ENCODE measurements at places on chromosomes 16 and 17.

DNA sequence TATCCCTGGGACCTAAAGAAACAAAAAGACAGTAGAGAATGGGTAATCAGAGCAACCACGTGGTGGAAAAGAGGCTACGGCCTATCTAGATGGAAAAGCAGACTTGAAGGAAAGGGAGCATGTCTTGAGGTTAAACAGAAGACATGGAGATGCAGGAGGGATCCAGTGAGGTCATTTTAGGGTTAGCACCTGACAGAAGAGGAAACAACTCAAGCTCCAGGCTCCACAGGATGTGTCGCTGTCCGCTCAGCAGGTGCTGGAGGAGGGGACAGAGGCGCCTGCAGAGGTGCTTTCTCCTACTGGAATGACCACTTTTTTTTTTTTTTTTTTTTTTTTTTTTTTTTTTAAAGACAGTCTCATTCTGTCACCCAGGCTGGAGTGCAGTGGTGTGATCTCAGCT lies 47.5 kb upstream of the CLEC3A start:
- DNase-seq = peak; percentile 12

DNA sequence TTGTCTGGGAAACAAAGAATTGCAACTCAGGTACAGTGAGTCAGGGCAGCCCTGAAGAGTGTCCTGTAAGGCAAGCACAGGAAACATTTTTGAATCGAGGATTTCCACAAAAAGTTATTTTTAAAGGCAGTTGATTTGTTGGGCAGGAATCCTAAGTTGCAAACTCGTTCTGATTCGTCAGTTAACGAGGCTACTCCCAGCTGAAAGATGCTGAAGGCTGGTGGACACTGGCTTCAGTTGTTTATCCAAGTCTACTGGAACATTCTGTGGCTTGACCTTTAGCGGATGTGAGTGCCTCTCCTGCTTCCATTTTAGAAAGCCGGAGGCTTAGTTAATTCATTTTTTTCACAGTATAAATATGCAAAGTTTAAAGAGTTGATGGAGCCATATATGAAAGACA lies 84.2 kb downstream of the KCNJ12 start:
- DNase-seq = no peak

DNA sequence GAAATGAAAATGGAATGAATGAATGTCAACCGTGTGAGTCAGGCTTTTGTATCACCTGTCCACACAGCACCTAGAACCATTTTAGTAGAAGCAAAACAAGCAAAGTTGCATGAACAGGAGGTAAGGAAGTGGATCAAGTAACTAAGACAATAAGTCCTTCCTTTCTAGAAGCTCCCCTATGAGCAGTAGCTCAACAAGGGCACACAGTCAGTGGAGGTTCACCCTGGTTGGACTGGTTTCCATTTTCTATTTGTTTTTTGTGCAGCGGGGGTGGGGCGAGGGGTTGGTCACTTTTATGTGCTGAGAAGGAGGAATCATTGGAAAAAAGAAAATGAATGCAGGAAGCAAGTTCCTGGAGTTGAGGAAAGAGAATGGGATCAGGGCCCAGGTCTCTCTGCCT lies 4.0 kb upstream of the HSBP1 start:
- DNase-seq = no peak

DNA sequence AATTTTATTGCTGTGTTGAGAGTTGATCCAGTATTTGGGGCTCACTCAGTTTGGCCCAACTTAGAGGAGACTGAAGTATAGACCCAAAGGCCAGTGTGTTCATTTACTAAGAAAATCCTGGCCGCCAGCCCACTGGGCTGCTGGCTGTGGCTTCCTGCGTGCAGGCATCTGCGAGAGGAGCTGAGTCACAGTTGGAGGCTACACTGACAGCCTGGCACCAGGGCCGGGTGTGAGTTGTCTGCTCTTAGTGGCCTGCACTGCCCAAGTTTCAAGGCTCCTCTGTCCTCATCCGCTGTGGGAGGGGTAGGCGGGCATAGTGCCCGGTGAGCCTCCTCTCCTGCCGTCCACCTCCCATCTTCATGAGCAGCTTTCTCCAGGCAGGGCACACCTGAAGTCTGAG lies 54.2 kb downstream of the PLD6 start:
- DNase-seq = peak; percentile 77

GRCh38 chr16:3659251-3659650 lies 4.8 kb downstream of the DNASE1 start:
- DNase-seq = no peak

- DNase-seq = no peak
These were observed 168.2 kb upstream of the TNRC6C start for GRCh38 chr17:77790143-77790829.

GRCh38 chr17:7081341-7082062 lies 1.5 kb upstream of the CLEC10A start:
- no peak for DNase-seq

DNA sequence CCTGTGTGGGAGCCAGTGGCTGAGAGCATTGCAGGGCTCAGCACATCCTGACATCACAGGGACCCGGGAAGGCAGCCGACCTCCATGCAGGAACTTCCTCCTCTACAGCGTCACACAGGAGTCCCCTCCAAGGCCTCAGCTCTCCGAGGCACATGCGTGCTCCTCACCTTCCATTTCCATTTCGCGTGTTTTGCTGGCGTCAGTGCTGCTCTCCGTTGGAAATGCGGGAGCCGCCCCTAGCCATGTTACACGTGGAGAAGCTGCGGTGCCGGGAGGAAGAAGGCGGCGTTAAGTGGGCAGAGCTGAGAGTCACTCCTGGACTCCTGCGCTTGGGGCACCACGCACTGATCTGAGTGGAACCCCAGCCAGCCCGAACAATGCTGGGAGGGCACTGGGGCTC lies 25.2 kb upstream of the CRISPLD2 start:
- DNase-seq = no peak

DNA sequence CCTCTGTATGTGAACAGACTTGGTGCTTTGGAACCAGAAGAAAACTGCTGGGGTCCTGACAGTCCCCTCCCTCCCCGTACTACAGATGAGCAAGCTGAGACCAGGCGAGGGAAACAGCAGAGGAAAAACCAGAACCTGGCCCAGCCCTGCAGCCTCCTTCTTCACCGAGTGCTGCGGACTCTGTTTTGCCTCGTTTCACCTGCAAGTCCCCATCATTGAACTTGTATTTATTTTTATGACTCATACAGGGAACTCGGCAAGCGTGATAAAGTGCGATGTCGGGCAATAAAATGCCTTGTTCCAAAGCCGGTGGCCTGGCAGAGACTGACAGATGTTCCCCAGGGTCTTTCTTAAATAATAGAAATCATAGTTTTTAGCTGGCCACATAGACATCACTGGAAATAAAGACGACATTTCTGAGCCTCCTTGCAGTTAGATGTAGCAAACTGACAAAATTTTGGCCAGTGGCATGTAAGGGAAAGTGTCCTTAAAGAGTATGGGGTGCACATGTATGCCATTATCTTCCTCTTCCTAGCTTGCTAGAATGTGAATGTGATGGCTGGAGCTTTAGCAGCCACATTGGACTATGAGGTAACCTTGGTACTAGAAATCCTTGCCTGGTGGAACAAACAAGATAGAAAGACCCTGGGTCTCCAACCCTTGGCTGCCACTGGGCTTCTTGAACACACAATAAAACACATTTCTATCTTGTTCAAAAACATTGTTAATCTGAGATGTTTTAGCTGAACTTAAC lies 128.6 kb downstream of the IRF8 start:
- no peak for DNase-seq

GRCh38 chr16:2514333-2515179 lies 804 bp downstream of the ATP6V0C start:
- DNase-seq = no peak

GRCh38 chr16:86987746-86988670 lies 329.2 kb downstream of the C16orf95 start:
- no peak for DNase-seq

GRCh38 chr16:80719573-80719972 lies 84.8 kb downstream of the CDYL2 start:
- no peak for DNase-seq

DNA sequence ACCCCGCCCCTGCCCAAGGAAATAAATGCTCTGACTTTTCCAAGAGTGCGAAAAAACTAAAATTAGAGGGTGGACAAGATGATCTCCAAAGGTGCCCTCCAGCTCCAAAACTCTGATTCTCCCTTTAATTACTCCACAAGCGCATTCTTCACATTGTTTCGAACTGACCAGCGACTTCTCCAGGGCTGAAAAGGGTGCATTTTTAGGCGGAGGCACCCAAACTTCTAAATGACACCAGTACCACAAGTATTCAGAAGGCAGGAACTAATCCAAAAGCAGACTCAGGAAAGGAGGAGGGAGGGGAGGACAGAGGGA lies 750 bp downstream of the ZFHX3 start:
- DNase-seq = no peak

- DNase-seq = peak; percentile 87
These were observed 24.1 kb downstream of the HMOX2 start for GRCh38 chr16:4500272-4500671.

DNA sequence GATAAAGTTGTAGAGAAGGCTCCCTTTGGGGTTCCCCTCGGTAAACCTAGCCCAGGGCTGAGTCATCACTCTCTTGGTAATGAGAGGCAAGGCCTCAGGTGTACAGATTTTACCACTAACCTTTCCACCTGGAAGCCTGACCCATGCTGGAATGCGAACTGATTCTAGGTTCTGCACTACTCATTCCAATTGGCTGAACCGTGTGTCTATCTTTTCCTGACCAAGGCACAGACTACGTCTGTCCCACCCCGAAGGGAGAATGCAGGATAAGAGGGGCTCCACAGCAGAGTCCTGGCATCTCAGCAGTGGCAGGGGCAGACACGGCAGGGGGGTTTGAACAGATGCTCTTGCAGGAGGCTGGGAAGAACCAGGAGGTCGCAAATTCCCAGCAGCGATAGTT lies 65.4 kb upstream of the B4GALNT2 start:
- no peak for DNase-seq

DNA sequence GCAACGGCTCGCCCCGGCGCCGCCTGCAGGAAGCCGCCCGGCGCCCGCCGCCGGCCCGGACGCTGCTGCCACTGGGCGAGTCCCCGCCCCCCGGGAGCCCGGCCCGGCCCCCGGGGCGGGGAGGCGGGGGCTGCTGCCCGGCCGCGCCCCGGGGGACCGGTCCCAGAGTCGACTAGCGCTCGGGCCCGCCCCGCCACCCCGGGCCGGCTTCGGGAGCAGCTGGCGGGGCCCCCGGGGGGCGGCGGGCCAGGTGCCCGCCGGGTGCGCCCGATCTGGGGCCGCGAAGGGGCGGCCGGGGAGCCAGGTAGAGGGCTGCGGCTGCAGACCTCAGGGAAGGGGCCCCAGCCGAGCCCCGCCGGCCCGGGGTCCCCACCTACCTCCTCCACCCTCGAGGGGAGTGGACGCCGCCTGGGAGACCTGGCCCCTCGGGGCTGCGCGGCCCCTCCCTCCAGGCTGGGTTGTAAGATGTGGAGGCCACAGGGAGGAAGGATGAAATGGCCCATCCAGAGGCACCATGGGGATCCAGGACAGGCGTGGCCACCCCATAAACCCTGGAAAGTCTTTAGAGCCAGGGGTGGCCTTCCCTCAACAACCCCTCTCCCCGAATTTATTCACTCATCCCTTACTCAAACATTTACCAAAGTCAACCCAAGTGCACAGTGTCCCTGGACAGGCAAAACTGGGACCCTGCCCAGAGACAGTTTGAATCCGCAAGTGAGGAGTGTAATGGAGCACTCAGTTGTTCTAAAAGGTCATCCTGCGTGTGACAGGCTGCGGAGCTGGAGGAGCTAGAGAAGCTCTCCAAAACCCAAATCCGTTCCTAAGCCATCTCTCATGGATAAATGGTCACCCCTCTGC lies at the start of gene CDYL2:
CDYL2 (minus strand) TSS at position 73 of the 858 bp plus-strand sequence. CDS start 425 bp downstream, outside the sequence.
- DNase-seq = peak; percentile 20

GRCh38 chr17:75652341-75652740 lies 14.6 kb downstream of the RECQL5 start:
- DNase-seq = no peak

GRCh38 chr17:64306850-64307463 lies 43.9 kb upstream of the TEX2 start:
- DNase-seq = peak; percentile 56

- no peak for DNase-seq
These were observed 594 bp upstream of the TGFB1I1 start for GRCh38 chr16:31471241-31471874.

DNA sequence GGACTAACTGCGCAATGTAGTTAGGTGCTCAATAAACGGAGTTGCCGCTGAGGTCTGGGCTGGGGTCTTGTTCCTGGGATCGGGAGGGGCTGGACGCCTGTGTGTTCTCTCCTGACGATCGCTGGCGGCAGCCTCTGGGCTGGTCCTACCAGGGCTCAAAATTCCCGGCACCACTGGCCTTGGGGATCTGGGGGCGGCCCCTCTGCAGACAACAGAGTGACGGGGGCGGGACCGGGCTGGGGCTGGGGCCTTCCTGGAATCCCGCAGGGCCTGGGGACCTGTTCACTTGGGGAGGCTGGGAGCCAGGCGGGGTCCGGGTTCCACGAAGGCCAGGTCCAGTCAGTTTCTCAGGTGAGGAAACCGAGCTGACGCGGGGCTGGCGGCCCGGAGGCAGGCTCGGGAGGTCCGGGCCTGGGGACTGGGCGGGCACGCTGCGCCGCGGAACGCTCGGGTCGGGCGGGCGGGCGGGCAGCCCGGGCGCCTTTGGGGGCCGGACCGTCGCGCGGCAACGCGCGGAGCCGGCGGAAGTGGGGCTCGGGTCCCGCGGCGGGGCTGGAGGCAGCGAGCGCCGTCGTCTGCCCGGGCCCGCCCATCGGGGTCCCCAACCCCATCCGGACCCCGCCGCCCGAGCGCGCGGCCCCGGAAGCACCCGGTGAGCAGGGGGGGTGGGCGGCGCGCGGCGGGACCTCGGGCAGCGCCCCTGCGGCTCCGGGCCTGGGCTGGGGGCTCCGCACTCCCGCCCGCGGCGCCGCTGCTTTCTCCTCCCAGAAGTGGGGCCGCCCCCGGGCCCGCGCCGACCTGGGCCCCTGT lies at the start of gene PIGQ:
PIGQ (plus strand) TSS at position 524 of the 810 bp plus-strand sequence. CDS start 4,107 bp downstream, outside the sequence.
- peak; percentile 67 for DNase-seq

GRCh38 chr16:84631886-84632285 lies 14.0 kb upstream of the COTL1 start:
- no peak for DNase-seq

- DNase-seq = no peak
These were observed 207.7 kb downstream of the LAT start for GRCh38 chr16:29192329-29193247.

DNA sequence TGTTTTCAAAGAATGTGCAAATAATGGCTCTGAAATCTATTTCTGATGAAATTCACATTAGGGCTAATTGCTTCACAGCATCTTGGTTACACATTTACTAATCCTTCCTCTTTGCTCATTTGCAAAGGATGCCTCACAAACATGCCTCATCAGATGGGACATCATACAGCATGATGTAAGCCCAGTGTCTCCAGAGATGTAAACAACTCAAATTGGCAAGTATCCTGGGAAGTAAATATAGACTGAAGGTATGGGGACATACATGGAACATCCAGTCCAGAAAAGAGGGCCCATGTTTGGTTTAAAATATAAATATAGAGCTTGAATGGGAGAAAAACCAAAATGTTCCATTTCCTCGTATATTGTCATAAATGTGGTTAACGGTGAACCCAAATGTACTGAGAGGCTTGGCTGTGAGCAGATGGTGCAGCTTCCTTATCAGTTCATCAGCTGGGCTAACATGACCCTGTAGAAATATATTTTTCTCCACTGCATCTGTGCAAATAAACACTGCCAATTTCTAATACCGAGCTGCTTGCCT lies 142.9 kb upstream of the NUDT7 start:
- DNase-seq = no peak

Measured in RWPE1 (cell line).